ENCODE measurements at places on chromosomes 3 and 15.

GRCh38 chr3:178684881-178685590 is 148.8 kb downstream of the KCNMB2 start:
- no peak for DNase-seq

DNA sequence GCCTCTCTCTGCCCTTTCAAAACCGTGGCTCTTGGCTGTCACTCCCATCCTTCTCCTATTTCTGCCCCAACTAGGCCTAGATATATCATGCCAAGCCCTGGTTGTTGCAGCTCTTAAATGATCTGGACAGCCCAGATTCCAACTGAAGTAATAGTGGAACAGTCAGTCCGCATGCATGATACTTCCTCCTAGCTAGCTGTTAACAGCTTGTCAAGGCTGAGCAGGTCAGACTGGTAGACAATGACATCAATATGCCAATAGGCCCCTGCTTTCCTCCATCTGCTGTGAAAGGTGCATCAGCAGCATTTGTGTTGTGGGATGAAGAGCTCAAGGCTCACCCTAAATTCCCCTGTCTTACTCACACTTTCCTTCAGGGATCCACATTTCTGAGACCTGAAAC is 527.7 kb upstream of the TGFBR2 start:
- DNase-seq = no peak

- DNase-seq = no peak
Measured at GRCh38 chr3:128489927-128490649, 2.9 kb downstream of the GATA2 start.

- no peak for DNase-seq
Measured at GRCh38 chr15:41994772-41995475, 22.6 kb upstream of the EHD4 start.

DNA sequence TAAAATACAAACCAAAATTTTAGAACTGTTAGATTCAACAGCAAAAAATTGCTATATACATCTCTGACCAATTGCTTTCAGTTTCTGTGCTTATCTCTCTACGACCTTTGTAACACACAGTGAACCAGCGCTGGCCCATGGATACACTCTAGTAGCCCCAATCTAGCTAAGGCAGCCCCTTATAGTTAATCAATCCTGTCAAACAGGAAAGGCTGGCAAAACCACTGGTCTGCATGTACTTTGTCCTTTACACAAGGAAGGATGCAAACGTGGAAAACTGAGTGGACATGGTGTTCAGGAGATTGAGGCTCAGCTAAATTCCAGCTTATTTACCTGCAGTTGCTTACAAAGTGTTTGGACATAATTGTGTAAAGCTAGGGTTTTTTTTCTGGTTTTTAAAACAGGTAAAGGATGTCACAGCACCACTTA is 25.9 kb downstream of the ADGRG7 start:
- no peak for DNase-seq

DNA sequence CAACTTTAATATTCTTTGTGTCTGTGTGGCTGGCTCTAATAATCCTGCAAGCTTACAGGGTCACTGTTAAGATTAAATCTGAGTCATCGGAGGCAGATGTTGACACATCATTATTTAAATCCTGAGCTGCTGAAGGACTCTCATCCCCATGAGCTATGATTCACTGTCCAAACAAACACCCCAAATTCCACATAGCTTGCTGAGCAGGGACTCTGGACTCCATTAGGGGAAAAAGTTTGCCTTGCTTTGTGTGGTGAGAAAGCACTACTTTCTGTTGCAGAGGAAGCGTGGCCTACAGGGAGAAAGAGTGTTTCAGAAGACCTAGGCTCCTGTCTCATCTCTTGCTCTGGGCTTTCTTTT is 213.7 kb downstream of the PDCD6IP start:
- DNase-seq = peak; percentile 98

DNA sequence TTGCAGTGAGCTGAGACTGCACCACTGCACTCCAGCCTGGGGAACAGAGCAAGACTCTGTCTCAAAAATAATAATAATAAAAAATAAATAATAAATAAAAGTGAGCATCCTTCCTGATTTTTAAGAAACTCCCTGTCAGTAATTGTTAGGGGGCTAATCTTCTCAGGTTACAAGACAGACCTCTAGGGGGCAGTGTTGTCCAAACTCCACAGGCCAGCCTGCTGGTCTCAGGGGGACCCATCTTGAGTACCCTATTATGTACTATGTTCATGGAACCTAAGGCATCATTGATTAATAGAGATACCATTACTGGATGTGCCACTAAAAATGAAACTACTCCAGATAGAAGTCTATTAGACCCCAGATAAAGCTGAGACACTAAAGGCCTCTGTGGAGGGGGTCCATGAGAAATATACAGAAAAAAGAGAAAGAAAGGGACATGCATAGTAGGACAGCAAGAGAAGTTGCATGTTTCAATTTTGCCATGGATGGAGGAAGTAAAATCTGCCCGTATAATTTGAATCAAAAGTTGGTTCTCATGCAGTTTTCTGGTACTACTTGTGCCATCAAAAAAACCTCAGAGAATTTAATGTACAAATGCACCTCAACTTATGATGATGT is 85.5 kb upstream of the CDV3 start:
- DNase-seq = no peak

- DNase-seq = no peak
Measured at GRCh38 chr15:48177383-48177765, 721 bp downstream of the MYEF2 start.

DNA sequence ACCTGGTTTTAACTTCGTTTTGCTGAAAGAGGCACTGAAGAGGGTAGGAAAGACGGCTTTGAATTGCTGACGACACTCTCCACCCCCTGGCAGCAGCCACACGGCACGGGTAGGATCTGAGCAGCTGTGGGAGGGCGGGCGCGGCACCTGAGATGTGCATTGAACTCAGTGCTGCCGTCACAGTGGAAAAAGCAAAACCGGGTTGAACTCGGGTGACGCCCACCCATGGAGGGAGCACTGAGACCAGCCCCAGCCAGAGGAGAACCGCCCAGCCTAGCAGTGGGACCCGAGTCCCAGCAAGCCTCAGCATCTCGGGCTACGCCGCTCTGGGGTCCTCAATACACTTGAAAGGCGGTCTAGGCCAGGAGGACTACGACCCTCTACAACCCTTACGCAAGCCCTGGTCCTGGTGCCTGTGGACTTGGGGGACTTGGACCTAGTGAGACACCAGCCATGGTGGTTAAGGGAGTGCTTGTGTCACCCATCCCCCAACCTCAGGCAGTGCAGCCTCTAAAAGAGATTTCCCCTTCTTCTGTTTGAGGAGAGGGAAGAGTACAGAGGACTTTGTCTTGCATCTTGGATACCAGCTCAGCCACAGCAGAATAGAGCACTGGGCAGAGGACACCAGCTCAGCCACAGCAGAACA is 50.0 kb upstream of the RPL35A start:
- no peak for DNase-seq

- DNase-seq = peak; percentile 72
Measured at GRCh38 chr15:98177966-98178592, 217.6 kb downstream of the ARRDC4 start.

GRCh38 chr3:43879166-43879565 is 188.4 kb downstream of the ABHD5 start:
- no peak for DNase-seq

DNA sequence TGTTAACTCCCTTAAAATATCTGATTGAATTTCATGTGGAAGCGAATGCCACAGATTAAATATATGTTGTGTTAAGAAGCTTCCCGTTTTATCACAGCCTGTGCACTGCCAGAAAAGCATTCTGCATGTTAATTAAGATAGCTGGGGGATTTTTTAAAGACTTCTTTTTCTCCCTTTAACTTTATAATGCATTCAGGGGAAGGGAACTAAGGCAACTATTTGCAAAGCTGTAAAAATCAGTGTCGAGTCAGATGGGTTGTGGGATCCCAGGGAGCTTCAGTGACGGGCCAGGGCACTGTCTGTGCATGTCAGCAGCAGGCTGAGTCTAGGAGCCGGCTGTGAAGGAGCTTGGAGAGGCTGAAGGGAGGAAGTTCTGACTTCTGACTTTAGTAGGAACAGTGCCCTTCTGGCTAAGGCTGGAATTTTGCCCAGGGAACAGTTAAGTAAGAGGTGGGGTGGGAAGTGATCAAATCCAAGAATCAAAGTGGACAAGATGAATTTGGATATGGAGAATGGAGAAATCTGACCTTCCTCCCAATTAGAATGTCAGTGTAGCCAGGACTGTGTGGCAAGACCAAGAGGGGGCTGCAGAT is 77.7 kb downstream of the ABHD5 start:
- no peak for DNase-seq

DNA sequence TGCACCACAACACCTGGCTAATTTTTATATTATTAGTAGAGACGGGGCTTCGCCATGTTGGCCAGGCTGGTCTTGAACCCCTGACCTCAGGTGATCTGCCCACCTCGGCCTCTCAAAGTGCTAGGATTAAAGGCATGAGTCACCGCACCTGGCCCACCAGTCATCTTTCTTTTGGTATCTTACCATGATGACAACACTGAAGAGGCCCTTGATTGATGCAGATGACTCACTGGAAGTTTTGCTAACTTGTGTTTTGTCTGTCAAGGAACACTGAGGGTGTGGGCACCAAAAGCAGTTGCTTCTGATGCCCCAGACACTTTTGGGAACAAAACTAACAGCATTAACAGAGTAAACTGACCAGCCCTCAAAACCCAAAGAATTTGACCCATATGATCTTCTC is 88.3 kb downstream of the MYO5A start:
- DNase-seq = no peak

DNA sequence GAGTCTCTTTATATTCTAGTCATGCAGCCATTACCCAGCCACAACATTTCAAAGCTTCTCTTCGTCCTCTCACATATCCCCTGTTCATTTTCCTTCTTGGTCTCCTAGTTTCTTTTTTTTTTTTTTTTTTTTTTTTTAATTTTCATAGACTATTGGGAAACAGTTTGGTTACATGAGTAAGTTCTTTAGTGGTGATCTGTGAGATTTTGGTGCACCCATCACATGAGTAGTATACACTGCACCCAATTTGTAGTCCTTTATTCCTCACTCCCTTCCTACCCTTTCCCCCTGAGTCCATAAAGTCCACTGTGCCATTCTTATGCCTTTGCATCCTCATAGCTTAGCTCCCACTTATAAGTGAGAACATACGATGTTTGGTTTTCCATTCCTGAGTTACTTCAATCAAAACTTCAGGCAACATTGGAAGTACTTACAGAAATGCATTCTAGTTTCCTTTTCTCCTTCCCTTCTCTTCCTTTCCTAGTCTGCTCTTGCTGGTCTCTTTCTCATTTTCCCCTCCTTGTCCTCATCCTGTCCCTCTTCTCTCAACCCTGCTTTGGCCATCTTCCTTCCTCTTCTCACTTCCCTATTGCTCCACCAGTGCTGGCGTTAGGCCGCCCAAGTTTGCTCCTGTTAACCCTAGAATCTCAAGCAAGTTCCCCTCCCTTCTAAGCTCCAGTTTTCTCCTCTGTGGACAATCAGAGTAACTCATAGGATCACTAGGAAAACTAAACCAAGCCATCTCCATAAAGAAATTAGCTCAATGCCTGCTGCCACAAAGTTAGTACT is 4.8 kb downstream of the ATP8B4 start:
- no peak for DNase-seq

DNA sequence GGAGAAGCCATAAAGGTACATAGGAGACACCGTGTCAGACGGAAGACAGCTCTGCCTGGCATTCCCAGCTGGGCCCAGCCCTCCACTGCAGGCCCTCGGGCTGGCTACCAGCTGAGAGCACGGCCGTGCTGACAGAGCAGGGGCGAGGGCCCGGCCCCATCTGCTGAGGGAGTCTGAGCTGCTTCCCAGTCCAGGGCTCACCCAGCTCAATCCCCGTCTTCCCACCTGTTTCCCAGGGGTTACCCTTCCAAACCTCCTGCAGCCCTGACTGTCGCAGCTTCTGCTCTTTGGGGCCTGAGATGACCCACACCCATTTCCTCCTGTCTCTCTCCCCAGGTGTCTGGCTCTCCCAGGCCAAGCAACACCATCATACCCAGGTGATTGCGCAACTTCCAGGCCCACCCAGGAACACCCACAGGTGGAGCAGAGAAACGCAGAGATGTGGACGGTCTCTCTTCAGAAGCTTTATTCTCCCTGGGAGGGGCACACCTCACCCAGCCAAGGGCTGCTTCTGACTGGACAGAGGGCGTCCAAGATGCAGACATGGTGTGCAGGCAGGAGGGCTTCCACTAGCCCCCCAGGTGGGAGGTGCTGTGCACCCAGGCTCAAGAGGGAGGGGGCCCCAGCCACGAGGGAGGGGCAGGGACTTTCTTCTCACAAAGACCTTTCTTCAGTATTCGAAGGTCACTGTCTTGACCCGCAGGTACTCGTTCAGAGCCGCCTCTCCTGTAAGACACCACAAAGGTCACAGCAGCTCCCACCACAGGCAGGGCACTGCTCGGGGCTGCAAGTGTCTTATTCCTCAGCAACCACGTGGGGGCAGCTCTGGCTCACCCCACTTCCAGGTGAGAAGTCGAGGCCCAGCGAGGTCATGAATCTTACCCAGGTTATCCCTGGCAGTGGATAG is 19.4 kb upstream of the SLC41A3 start:
- no peak for DNase-seq

DNA sequence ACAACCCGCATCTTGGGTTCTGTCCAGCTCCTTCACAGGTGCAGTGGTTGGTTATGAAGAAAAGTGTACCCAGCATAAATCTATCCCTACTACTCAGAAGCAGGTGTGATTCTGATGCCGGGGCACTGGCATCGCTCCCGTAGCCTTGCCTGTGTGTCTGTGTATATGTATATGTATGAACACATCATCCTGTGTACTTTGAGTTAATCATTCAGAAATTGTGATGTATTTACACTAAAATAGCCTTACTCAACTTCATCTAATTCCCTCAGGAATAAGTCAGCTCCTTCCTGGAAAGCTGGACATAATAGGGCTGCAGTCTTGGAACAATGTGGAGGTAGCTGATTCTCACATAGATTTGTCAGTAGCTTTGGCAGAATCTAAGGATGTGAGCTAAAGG is 6.7 kb upstream of the ZBED2 start:
- DNase-seq = no peak

- peak; percentile 42 for DNase-seq
Measured at GRCh38 chr3:185744997-185745843, 79.6 kb downstream of the IGF2BP2 start.

DNA sequence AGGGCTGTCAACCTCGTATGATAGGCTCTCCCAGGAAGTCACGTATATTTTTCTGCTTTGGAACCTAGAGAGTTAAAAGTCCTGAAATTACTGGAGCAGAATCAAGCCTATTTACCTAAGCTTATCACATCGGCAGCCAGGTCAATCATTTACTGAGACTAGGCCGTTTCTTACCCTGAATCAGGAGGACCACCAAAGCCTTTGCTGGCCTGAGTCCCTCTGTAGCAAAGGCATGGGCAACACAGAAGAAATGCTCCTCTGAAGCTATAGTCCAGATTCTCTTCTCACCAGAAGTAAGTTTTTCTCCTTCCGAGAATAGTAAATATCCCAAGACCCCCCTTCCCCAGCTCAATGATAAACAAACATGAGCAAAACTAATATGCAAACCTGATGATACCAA is 125.9 kb upstream of the PHLDB2 start:
- no peak for DNase-seq

- DNase-seq = no peak
Measured at GRCh38 chr3:125652349-125652748, 57.1 kb upstream of the OSBPL11 start.

GRCh38 chr15:34332553-34333120 is 4.9 kb downstream of the SLC12A6 start:
- DNase-seq = no peak

- no peak for DNase-seq
Measured at GRCh38 chr3:12158387-12159226, at the start of gene TIMP4. TIMP4 (minus strand) TSS chr3:12158912; CDS start chr3:12158840, 72 bp downstream.
